ENCODE measurements at places on chromosomes 1 and 21.

GRCh38 chr21:40717028-40717427, 129.9 kb downstream of the DSCAM start:
- DNase-seq, result no peak

DNA sequence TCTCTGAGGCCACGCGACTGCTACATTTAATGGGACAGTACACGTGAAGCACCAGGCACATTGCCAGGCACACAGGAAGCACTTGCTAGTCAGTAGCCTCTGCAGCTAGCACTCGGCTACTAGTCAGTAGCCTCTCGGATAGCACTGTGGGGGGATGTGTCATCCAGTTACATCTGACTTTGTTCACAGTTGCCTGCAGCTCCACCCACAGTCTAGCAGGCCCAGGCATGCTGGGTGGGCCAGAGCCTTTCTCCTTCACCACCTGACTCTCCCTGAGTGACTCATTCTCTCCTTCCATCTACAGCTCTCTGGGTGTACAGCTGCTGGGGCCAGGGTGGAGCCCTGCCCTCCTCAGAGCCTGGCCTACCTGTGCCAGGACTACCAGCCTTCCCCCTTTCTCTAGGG, 51.5 kb downstream of the PTPRF start:
- DNase-seq, result peak; percentile 59

DNA sequence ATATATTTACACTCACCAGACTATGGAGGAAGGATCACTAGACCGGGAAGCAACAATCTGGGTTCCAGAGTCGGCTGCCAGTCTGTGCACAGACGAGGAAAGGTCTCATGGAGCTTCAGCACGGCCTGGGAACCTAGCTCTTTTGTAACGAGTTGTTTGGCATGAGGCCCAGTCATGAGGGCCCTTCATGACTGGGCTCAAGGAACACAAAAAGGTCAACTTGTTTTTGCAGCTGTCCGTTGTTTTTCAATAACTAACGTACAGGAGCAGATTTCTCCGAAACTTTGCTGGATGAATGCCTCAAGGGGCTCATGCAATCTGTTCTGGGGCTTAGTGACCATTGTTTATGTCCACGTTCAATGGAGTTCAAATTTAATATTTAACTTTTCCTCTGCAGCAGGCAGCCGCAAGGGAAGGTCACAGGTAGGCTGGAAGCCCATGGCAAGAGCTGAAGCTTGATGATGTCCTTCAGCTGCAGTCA, 5.9 kb upstream of the STUM start:
- no peak for DNase-seq

- no peak for DNase-seq
These were observed 266.1 kb downstream of the DNM3 start for GRCh38 chr1:172107316-172107975.

- DNase-seq, result no peak
These were observed 35.8 kb downstream of the SLC2A1 start for GRCh38 chr1:42922687-42923366.

DNA sequence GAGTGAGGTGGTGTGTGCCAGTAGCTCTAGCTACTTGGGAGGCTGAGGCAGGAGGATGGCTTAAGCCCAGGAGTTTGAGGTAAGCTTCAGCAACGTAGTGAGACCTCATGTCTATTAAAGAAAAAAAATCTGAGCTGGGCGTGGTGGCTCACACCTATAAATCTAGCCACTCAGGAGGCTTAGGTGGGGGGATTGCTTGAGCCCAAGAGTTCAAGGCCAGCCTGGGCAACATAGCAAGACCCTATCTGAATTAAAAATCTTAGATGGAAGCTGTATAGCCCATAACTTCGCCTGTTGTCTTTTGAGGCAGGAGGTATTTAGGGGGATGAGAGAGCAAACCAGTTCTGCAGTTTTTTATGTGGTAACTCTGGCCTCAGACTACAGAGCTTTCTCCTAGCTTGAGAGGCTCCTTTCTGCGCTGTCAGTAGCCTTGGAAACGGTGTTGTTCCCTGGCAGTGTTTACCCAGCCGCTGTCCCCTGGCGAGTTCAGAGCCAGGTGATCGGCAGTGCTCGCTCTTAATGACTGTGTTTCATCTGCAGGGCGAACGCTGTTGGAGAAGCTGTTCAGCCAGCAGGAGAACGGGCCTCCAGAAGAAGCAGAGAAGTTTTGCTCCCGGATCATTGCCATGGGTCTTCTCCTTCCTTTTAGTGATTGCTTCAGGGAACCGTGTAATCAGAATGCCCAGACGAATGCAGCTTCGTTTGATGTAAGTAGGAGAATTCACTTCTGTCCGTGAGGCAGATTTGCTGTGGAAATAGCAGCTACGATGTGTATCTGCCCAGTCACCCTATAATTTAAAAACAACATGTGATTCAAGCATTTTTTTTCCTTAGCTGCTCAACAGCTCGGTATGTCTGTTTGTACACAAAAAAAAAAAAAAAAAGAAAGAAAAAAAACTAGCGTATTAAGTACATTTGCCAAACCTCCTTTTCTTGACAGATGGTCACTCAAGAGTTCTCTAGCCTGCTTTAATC, 31.2 kb downstream of the FMN2 start:
- no peak for DNase-seq

GRCh38 chr21:36337099-36337509, 17.1 kb downstream of the MORC3 start:
- no peak for DNase-seq

- no peak for DNase-seq
These were observed 9.6 kb downstream of the PARS2 start for GRCh38 chr1:54754486-54755285.

DNA sequence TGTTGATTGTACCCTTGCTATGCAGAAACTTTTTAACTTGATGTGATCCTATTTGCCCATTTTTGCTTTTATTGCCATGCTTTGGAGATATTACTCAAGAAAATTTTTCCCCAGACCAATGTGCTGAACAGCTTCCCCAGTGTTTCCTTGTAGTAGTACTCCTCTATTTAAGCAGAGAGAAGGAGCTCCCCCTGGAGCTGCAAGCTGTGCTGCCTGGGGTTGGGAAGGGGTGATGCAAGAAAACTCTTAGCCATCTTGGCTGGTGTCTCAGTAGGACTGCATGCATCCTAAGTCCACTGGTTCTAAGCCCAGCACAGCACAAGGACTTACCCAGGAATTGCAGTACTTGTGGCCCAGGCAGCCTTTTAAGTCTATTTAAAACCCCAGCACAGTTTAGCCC, 121.6 kb downstream of the NTMT2 start:
- no peak for DNase-seq

- DNase-seq, result no peak
These were observed 25.1 kb downstream of the CNN3 start for GRCh38 chr1:94901841-94902240.

DNA sequence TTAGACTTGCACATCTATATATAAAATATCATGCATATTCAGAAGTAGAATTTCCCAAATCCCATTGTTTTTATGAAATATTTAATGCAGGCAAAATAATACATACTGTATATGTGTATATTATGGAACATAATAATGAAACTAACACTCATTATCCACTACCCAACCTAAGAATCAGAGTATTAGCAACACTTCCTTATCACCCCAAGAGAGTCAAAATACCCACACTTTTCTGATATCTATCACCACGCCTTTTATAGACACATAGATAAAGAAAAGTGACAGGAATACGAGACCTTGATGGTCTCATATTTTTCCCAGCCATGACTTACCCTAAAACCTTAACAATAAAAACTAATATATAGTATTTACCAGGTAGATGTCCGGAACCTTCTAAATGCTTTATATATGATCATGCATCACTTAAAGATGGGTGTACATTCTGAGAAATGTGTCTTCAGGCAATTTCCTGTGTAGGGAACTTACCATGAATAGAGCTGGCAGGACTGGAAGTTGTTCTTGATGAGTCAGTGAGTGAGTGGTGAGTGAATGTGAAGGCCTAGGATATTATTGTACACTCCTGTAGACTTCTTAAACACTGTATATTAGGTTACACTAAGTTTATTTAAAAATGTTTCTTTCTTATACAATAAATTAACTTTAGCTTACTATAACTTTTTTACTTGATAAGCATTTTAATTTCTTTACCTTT, 45.5 kb downstream of the TNFSF4 start:
- no peak for DNase-seq

- DNase-seq, result peak; percentile 97
These were observed at the start of gene RBM34 for GRCh38 chr1:235160957-235161684. TSS of gene RBM34 (minus strand) at chr1:235161250. CDS start at chr1:235161226, 24 bp downstream.

- no peak for DNase-seq
These were observed 233.9 kb downstream of the MRPL39 start for GRCh38 chr21:25373126-25374082.

DNA sequence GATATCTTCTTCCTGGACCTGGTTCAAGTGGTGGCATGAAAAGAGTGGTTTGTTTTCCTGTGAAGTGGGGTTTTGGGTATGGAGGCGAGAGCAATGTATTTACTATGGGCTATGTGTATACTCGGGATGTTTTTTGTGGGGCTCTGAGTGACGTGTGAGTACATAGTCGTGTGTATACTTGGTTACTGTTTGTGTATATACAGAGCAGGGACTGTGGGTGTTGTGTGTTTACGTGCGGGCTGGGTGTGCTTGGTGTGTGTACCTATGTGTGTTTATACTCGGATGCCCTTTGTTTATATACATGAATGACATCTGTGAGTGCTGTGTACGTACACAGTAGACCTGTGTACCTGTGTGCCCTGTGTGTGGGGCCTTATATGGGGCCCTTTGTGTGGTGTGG, 50.0 kb downstream of the YARS1 start:
- no peak for DNase-seq

DNA sequence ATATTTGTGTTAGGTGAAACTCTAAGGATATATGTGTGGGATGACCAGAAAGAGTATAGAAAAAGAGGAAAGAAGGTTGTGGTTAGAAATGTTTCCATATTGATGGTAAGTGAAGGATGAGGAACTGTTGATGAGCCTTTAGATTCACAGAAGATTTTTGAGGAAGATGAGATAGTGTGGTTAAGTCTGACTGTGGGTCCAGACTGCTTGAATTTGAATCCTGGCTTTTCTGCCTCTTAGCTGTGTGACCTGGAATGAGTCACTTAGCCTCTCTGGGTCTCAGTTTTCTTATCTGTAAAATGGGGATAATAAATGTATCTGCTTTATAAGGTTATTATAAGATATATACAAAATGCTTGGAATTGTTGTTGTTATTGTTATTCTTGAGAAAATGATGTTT, 27.5 kb downstream of the RGL1 start:
- no peak for DNase-seq

DNA sequence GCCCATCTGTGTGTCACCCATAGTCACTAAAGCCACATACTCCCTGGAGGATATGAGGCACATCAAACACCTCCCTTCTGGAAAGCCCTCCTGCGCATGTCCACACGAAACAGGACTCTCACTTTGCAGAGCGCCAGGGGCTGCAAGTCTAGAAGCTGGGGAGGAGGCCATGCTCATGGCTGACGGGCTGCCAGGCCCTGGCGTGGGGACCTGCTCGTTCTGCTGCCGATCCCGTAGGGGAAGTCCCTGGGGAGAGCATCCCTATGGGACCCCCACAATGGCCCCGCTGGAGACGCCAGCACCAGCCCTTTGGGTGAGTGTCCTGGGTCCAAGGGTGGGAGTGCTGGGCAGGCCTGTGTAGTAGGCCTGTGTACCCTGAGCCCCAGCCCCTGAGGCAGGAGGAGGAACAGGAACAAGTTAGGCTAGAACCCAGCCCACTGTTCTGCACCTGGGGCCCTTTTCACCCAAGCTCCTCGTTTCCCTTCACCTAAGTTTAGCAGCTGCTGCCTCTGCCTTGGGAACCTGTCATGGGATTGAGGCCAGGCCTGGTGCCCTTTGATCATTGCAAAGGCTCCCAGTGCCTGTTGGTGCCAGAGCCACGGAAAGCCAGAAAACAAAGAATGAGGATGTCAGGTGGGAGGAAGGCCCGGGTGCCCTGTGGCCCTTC, 9.9 kb downstream of the FAM3B start:
- DNase-seq, result no peak

DNA sequence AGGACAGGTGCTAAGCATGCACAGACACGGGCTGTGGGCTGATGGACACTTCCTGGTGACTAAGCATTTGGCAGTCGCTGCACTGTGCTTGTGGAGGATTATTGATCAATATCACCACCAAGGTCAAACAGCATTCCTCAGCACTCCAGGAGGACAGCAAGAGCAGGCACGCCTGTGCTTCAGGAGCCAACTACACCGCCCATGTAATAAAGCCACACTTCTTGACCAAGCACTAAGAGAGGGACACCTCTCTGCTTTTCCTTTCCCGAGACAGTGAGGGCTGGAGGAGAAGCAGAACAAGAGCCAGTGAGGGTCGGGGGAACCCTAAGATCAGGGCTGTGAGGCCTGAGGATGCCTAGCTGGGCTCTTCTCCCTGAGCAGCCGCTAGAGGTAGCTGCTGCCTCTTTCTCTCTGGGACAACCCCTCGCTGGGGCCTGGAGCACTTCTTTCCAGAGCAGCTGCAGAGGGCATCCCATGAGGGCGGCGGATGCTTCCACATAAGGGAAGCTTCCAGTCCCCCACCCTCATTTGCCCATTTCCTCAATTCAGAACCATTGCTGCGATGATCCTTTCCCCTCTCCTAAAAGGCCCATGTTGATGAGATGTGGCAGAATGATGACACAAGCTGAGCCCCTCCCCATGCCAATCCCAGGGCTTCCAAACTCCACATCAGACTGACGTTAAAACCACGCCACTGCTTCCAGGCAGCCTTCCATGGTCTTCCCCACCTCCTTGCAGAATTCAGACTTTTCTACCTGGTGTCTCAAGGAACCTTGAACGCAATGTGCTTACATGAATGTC, 19.1 kb downstream of the RAB7B start:
- DNase-seq, result no peak

DNA sequence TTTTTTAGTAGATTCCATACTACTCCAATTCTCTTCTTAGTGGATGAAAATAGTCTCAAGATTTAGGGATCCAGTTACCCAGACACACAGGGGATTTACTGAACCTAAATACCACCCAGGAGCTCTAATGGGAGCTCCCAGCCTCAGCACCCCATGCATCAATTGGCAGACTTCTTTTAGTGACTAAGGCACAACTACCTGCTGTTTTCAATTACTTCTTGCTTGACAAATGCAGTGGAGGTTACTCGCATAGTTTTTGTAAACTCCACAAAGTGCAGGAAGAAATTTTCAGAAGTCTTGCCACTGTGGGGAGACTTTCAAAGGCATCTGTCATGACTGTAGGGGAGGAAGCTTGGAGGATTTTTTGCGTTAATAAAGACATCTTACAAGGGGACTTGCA, 35.5 kb upstream of the MAP10 start:
- DNase-seq, result no peak

DNA sequence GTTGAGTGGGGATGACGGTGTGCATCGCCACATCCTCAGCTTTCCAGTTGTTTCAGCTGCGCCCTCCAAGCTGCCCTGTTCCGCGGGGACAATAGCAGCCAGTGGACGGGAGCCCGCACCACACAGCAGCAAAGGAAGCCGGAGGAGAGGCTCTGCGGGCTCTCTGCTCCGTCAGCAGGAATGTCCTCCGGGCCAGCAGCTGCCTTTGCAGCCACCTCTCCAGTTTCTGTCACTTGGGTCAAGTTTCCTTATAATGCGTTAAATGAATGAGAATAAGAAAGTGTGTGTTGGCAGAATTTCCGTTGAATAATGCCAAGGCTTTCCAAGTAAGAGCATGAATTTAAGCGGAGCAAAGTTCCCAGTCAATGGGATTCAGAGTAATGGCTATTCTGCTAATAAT, 263.3 kb downstream of the KIF26B start:
- DNase-seq, result no peak

GRCh38 chr1:79006564-79006963, at the start of gene ADGRL4:
TSS of gene ADGRL4 (minus strand) at chr1:79006730. CDS start at chr1:79006654, 76 bp downstream.
- DNase-seq, result no peak

Data from activated CD8-positive, alpha-beta memory T cell treated with anti-CD3 and anti-CD28 coated beads for 24 hours (primary cell).